ENCODE measurements at places on chromosomes 3 and 15.

GRCh38 chr3:24088782-24089181, 143.7 kb downstream of the NR1D2 start:
- no peak for DNase-seq

- no peak for DNase-seq
These were observed 829 bp downstream of the SELENOT start for GRCh38 chr3:150603980-150604319.

GRCh38 chr15:91308855-91309254, 208.8 kb downstream of the SV2B start:
- no peak for DNase-seq

DNA sequence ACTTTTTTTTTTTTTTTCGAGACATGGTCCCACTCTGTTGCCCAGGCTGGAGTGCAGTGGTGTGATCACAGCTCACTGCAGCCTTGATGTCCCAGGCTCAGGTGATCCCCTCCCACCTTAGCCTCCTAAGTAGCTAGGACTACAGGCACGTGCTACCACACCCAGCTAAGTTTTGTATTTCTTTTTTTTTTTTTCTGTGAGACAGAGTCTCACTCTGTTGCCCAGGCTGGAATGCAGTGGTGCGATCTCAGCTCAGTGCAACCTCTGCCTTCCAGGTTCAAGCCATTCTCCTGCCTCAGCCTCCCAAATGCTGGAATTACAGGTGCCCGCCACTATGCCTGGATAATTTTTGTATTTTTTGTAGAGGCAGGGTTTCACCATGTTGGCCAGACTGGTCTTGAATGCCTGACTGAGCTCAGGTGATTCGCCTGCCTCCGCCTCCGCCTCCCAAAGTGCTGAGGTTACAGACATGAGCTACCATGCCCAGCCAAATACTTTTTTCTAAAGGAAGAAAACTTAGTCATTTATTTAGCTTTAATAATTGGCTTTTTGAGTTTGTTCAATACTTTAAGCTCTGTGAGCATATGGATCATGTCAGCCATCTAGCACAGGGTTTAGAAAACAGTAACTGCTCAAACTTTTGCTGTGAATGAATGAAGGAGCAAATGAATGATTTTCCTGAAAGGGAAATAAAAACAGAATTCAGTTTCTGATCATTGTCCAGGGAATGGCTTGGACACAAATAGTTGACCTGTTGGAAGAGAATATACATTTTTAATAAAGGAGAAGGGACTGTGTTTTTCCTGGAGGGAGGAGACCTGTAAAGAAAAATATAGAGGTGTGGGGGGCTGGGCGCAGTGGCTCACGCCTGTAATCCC, 26.0 kb downstream of the UBE2E1 start:
- no peak for DNase-seq

DNA sequence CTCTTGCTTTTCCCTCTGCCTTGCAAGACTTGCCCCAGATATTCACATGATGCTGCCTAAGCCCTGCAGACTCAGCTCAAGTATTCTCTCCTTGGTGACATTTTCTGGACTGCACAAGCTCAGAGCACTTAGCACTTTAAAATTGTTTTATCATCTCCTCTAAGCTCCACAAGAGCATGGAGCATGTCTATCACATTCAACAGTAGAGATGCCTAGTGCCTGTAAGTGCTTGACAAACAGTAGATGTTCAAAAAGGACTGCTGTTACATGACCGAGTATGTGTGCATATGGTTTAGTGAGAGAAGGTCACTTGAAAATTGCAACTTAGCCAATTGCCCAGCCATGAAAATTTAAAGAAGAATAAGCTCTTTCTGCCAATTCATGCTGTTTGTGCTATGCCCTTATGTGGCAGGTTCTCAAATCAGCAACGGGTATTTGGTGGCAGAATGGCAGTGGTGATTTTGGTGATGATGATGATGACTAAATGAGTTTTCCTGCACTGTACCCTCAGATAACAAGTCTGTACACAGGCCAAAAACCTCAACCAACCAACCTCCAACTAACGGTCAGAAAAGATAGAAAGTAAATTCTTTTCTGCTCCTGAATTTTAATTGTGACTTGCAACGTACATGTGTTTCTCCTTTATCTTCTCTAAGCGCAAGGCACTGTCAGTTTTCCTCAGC, 647.2 kb upstream of the UBE2E2 start:
- DNase-seq = no peak

DNA sequence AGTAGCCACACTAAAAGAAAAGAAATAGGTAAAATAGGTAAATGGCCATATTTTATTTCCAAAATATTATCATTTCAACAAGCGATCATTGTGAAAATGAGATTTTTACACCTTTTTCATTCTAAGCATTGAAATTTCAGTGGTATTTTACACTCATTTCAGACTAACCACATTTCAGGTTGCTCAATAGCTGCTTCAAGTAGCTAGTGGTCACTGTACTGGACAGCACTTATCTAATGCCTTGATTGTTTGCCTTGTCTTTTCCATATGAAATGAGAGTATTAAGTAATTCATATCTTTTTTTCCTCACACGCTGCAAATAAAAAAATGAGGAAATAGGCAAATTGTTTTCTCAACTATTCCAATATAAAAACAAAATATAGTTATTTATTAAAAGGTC, 332.8 kb downstream of the NLGN1 start:
- DNase-seq = no peak

DNA sequence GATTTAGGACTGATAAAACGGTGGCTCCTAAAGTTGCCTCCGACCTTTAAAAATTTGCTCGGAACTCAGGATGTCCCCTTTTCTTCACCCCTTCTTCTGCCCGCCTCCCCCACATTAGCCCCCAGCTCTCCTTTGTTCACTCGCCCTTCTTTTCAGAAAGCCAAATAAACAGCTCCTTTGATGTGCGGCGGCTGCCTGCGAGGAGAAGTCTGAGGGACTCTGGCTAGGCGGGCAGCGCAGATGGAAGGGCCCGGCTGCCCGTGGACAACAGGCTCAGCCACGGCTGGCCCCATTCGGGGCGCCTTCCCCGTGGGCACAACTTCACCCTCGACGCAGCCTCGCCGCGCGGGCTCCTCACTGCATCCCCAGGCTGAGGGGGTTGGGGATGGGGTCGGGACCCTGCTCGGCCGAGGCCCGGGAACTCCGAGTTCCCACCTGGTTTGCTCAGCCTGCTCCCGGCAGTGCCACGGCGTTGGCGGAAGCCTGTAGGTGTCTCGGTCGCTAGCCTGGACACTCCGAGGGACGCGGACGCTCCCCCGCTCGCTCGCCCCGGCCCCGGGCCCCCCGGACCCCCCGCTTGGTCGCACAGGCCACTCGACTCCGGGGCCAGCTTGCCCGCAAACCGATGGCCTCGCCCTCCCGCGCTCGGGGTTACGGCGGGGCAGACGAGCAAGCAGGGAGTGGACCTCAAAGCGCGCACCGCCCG, 897 bp upstream of the TLE3 start:
- DNase-seq = no peak

DNA sequence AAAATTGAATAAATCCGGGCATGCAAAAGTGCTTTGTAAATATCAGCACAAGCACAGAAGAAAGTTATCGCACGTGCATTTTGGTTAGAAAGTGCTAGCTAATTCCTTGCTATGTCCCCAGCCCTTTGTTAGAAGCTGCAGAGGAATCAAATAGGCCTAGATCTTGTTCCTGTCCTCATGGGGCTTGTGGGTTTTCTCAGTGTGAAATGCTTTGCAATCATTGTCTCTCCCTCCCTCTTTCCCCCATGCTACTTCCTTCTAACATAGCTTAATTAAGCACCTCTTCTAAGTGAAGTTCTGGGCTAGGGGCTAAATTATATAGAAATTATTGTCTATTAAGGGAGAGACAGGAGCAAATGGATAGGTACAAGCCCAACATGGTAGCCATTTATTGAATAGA, 271.7 kb downstream of the RPLP1 start:
- no peak for DNase-seq

- no peak for DNase-seq
These were observed 147.9 kb upstream of the THBS1 start for GRCh38 chr15:39432912-39433348.

- no peak for DNase-seq
These were observed 42.7 kb upstream of the ATP2B2 start for GRCh38 chr3:10547841-10548783.

DNA sequence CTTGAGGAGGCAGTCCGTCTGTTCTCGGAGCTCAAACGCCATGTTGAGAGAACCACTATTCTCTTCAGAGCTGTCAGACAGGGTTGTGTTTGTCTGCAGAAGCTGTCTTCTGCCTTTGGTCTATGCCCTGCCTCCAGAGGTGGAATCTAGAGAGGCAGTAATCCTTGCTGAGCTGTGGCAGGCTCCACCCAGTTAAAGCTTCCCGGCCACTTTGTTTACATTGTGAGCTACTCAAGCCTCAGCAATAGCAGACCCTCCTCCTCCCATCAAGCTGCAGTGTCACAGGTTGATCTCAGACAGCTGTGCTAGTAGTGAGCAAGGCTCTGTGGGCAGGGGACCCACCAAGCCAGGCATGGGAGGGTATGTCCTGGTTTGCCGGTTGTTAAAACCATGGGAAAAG, 8.9 kb downstream of the OR5AC2 start:
- DNase-seq = no peak

- DNase-seq = peak; percentile 28
These were observed 2.3 kb upstream of the HAPLN3 start for GRCh38 chr15:88897456-88898194.

GRCh38 chr3:139325551-139325950, 18.3 kb upstream of the MRPS22 start:
- no peak for DNase-seq

GRCh38 chr15:86645925-86646500, 566.3 kb downstream of the AGBL1 start:
- DNase-seq = no peak

DNA sequence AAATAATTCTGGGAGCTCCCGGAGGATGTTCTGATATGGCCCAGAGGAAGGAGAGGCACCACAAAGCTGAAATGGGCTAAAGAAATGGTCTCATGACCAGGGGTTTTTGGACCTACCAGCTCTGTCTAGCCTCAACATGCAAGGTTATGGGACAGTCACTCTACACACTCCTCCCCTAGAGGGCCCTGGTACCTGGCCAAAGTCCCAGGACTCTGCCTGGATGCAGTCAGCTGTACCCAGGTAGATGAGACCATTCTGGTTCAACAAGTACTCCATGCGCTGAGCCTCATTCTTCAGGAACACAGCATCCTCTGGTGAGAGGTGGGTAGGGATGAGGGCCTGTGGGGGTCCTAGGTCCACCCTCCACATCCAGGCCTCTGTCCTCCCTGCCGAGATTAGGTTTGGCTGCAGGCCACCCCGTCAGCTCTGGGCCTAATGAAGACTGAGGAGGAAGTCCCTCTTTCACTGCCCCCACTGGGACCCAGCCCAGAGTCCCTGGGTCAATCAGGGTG, 9.5 kb downstream of the EPB42 start:
- no peak for DNase-seq

DNA sequence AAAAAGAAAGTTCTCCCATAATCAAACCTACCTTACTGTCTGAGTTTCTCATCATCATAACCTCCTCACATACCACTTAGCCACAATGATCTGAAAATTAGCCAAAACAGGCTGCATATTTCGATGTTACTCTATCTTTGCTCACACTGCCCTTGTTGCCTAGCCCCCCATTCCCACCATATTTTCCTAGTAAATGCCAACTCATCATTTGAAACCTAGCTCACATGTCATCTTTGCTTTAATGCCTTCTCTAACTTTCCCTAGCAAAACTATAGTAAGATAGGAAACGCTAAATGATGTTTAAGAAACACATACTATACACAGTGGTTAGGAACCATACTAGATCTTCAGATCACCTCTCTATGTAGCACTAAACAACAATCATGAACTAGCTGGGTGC, 64.9 kb downstream of the INO80 start:
- no peak for DNase-seq

GRCh38 chr3:75395580-75396315, 268.4 kb upstream of the FRG2C start:
- no peak for DNase-seq

DNA sequence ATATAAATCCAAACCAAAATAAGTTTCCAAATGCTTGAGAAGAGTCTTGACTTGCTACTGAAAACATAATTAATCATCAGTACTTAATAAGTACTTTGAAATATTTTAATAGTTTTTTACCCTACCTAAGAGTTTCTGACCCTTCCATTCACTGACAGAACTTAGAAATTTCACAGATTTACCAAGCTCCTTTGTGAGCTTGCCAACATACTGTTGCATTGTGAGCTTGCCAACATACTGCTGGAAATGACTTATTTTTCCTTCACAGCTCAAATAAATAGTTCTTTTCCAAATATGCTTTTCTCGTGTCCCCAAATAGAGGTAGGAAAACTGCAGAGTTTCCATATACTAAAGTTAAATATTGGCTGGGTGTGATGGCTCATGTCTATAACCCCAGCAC, 9.6 kb upstream of the AADAC start:
- DNase-seq = no peak

DNA sequence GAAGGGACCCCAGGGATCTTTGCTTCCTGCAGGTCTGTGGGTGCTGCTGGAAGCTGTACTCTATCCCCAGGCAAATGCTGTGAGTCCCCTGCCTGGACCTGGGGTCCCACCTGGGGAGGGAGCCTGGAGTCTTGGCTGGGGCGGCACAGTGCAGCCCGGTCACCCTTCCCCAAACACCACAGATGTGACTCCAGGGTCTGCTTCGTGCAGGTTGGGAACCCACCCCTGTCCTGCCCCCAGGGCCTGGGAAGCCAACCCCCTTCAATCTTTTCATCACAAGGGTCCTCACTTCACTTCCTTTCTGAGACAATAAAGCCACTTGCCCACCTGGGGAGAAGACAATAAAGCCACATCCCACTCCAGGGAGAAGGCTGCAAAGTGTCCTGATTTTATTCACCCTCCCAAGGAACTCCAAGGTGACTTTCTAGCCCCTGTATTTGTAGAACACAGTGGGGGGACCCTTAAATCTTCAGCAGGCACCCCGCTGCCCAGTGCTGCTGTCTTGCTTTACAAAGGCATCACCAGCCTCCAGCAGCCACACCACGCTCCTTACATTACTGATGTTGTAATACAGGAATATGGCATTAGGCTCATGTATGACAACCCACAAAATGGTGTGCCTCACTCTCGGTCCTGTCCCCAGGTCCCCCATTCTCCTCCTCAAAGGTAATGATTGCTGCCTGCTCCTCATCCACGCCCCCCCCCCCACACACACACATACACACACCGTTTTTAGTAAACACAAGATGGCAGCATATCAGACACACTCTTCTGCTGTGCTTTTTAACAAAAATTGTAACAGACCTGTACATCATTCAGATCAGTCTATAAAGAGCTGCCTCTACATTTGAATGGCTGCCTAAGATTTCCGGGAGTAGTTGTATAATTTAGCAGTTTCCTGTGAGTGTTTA, 9.9 kb downstream of the C3orf22 start:
- no peak for DNase-seq

Data from stimulated activated CD8-positive, alpha-beta memory T cell treated with anti-CD3 and anti-CD28 coated beads, Interleukin-7, amount 100 ng/mL, for 1 hour (primary cell).